Esophagus squamous epithelium (tissue), 5 donors: ENCODE measurements at places on chromosomes 3 and 15.

- DNase-seq: no peak
Measured at GRCh38 chr3:127541320-127541719, 49.2 kb downstream of the TPRA1 start.

GRCh38 chr3:35651426-35651825, 12.1 kb downstream of the ARPP21 start:
- DNase-seq: no peak

GRCh38 chr3:63032881-63033280, 157.7 kb upstream of the CADPS start:
- DNase-seq: no peak

GRCh38 chr3:44993471-44994205, 17.6 kb downstream of the EXOSC7 start:
- no peak for DNase-seq

DNA sequence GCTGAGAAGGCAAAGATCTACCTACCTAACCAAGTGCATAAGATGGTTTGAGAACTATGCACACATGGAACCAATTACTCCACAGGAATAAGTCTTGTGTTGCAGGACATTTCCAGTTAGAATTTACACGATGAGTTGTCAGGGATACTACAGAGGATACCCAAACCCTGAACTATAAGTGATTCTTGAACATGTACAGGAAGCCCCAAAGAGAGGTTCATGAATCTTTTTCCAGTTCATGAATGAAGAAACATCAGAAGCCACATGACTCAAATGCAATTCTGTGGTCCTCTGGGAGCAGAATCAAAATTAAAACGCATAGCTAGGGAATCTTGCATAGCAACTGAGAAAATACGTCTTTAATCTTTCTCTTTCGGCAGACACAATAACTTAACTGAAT, 114.1 kb upstream of the LMCD1 start:
- no peak for DNase-seq

DNA sequence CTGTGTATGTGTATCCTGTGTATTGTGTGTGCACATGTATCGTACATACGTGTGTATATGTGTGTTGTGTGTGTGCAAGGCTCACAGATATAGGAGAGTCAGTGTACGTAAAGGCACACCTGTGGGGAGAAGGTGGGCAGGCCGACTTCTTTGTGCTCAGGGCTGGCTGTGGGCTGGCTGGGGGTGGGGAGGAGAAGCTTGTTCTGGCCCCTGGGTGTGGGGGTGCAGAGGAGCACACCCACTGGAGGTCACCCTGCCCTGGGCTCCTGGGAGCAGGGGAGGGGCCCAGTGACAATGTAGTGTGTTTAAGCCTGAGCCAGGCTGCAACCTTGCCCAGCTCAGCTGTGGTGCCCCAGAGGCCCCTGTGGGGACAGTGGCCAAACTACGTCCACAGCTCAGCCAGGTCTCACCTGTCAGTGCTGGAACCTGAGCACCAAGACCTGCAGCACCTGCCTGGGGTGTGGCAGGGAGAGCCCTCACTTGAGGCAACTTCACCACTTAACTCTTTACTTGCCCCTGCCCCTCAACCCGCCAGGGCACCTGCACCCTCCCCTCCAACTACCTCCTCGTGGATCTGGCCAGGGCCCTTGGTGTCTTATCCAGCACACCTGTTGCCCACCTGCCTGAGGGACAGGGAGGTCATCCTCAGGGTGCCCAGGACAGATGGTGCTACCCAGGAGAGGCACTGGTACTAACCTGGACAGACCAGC, 2.6 kb upstream of the HHATL start:
- DNase-seq: no peak
